Activated naive CD8-positive, alpha-beta T cell treated with anti-CD3 and anti-CD28 coated beads, Interleukin-2, amount 10 ng/mL, durations not matched to agents 7 days and 5 days (primary cell): ENCODE measurements at places on chromosomes 13 and 19. TPM values are rescaled to one million over a fixed set of nuclear protein-coding genes. Genes with fewer than 3 reads are reported as not detected.

ZGLP1 gene
- 3.9 TPM for total RNA-seq

TMEM143 gene
- total RNA-seq, result 26.1 TPM

NUCB1 gene
- total RNA-seq, result 203 TPM

POU4F1 gene
- total RNA-seq, result 0.19 TPM

INAFM1 gene
- total RNA-seq, result 14.2 TPM

FUT1 gene
- total RNA-seq, result 0.22 TPM

PLIN4 gene
- total RNA-seq, result 0.06 TPM

ZNF573 gene
- total RNA-seq, result 13.9 TPM

WDR62 gene
- total RNA-seq, result 24.9 TPM

ZSCAN4 gene
- not detected for total RNA-seq

TTC9B gene
- total RNA-seq, result not detected

DOCK9 gene
- total RNA-seq, result 102 TPM

DNA sequence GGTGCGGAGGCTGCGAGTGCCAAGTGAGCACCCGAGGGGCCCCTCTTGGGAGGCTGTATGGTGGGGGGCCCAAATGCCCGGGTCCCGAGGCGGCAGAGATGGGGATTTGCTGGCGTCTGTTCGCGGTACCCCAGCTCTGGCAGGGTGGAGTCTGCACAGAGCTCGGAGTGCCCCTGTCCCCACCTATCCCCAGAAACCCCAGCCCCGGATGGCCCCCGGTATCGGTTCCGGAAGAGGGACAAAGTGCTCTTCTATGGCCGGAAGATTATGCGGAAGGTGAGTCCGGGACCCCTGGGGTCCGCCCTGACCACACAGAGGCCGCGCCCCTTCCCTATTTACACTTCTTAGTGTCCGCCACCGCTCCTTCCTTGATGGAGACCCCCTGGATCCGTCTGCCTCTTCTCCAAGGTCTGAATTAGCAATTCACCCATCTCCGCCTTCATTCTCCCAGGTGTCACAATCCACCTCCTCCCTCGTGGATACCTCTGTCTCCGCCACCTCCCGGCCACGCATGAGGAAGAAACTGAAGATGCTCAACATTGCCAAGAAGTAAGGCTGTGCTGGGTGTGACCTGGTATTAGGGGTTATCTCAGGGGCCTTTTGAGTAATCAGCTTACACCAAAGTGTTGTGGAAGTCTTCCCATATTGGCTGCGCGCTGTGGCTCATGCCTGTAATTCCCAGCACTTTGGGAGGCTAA, 630 bp downstream of the PNPLA6 start:
- DNase-seq, result no peak

DNA sequence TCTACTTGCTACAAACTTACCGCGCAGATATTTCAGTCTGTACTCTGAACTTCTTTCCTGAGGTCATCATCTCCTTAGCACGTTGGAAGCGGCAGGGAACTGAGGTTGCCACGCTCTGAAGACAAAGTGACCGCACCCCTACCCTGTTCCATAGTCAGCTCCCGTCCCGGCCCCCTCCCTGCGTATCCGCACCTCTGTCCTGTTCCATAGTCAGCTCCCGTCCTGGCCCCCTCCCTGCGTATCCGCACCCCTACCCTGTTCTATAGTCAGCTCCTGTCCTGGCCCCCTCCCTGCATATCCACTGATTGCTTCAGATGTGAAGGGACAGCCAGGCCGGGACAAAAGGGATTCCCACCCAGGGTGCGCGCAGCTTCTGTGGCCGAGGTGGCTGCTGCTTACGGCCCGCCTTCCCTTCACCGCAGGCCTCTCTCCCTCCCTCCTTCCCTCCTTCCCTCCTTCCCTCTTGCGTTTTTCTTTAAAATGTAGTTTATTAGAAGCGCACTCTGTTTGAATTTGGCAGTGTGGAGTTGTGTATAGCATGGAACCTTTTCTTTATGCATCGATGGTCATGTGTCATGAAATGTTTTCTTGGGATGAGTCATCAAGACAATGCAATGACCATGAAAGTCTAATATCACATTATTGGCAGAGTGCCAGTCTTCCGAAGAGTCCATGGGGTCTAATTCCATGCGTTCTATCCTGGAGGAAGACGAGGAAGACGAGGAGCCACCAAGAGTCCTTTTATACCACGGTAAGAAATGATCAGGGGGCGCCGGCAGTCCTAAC, 21.9 kb upstream of the NDUFS7 start:
- no peak for DNase-seq

DNA sequence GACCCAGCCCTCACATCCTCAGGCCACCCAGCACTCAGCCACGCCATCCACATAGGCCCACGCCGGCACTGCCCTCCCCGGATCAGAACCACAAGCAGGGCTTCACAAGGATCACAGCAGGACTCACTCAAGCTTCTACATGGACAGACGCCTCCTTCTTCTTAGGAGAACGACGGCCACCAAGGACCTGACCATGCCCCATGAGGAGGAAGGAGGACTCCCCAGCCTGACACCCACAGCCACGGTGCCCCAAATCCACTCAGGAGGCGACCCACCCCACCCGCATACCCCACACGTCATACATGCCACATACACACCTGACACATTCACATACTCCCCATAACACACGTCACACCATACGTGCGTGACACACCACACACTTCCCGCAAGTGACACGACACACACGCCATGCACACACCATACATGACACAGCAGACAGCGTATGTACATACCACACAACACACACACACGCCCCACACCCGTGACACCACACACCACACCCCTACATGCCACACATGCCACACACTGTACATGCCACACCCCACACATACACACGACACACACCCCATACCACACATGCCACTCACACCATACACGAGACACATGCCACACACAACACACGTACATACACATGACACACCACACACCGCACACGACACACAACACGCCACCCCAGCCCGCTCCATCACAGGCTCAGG, 50.4 kb downstream of the MLLT1 start:
- no peak for DNase-seq

- no peak for DNase-seq
Measured at GRCh38 chr13:47875201-47875600, 125.9 kb downstream of the SUCLA2 start.

- no peak for DNase-seq
Measured at GRCh38 chr13:112685896-112686295, 3.9 kb upstream of the ATP11A start.

- no peak for DNase-seq
Measured at GRCh38 chr19:39661565-39661964, 5.9 kb downstream of the LGALS16 start.

GRCh38 chr19:53903055-53903680, 5.9 kb upstream of the CACNG7 start:
- no peak for DNase-seq

DNA sequence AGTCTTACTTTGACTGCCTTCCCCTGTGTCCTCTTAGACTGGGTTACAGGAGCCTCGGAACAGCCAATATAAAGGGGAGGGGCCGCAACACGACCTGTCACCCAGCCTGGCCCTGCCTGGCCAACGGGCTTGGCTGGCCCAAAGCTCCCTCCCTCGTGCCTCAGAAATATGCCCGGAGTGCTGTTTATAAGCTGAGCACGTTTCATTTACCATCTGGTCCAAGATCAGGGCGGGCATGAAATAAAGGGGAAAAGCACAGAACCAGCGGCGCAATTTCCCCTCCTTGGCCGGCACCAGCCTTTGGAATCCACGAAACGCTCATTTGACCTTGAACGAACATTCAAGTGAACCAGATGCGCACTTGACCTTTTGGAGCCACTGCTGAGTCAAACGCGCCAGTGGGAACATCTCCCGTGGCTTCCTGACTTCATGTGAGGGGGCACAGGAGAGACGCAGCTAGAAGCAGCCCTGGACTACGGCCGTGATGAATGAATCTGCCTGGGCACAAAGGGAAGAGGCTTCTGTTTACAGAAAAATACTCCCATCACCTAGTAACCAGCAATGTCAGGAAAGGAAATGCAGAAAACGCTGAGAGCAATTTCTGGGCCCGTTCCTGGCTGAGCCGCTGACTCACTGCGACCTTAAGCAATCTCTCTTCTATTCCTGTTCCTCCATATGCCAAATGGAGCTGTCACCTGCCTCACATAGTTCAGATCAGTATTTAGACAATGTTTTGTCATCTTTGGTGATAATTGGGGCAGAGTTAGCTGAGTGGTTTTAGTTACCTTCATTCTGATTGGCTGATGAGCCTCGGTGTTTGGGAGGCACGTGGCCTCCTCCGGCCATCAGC, 53.3 kb downstream of the RFX2 start:
- DNase-seq, result no peak

GRCh38 chr19:18279266-18279515, 2.2 kb downstream of the JUND start:
- no peak for DNase-seq

GRCh38 chr19:45419396-45419795, 4.3 kb downstream of the ERCC1 start:
- DNase-seq, result peak; percentile 51

DNA sequence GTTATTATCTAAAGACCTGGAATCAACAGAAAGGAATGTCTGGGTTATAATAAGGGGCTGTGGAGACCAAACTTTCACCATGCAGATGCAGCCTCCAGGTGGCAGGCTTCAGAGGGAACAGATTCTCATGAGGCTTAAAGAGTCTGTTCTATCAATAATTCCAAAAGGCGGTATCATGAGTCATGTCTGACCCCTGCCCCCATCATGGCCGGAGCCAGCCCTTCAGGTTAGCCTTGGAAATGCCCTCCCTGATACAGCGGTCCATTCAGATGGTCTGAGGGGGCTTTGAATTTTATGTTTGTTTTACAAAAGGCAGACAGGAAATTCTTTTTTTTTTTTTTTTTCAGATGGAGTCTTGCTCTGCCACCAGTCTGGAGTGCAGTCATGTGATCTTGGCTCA, 21.7 kb upstream of the LAMP1 start:
- DNase-seq, result peak; percentile 41

GRCh38 chr13:66826398-66826797, 403.7 kb downstream of the PCDH9 start:
- DNase-seq, result no peak

- no peak for DNase-seq
Measured at GRCh38 chr13:57302604-57303003, 135.6 kb downstream of the PRR20E start.

DNA sequence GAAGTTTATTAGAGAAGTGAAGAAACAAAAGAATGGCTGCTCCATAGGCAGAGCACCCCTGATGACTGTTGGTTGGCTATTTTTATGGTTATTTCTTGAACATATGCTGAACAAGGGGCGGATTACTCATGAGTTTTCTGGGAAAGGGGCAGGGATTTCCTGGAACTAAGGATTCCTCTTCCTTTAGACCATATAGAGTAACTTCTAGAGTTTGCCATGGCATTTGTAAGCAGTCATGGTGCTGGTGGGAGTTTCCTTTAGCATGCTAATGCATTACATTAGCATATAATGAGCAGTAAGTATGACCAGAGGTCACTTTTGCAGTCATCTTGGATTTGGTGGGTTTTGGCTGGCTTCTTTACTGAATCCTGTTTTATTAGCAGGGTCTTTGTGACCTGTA, 38.7 kb upstream of the PCDH8 start:
- DNase-seq, result no peak

- DNase-seq, result no peak
Measured at GRCh38 chr13:51811920-51812451, 8.0 kb upstream of the DHRS12 start.

DNA sequence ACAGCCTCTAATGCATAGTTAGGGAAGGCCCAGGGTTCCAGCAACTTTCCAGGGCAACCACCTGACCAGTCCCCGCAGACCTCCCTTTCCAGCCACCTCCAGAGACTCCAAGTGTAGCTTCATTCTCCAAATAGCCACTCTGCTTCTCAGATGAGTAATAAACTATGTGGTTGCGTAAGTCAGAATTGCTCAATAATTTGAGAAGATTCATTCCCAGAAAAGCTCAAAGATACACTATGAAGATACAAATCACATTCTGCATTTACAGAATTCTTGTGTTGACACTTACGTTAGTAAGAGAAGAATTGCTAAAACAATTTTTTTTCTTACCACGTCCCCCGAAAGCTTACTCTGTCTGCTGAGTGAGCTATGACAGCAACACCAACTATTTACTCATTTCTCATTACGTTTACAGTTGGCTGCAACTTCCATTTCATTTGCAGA, 8.2 kb upstream of the LATS2 start:
- no peak for DNase-seq

DNA sequence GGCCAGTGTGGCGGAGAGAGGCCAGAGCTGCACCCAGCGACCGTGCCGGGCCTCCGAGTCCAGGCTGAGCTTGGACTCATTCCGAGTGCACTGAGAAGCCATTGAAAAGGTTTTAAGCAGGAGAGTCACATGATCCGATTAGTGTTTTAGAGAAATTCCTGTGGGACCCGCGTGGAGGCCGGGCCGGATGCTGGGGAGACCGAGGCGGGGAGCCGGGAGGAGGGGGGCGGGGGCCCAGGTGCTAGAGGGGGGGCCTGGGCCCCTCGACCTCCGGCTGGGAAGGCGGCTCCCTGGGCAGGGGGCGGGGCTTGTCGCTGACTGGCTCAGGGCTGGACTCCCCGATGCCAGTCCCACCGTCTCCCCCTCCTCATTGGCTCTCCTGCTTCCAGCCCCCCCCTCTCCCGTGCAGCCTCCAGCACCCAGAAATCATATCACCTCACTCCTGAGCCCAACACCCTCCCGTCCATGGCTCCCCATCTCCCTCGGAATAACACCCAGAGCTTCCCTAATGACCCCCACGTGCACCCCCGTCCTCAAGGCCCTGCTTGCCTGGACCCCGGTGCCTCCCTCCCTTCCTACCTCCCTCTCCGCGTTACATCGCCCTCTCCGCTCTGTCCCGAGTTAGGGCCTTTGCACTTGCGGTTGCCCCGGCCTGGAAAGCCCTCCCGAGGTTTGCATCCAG, 5.2 kb upstream of the ZNF579 start:
- DNase-seq, result no peak

GRCh38 chr19:8117991-8118390, 31.4 kb downstream of the FBN3 start:
- DNase-seq, result no peak

DNA sequence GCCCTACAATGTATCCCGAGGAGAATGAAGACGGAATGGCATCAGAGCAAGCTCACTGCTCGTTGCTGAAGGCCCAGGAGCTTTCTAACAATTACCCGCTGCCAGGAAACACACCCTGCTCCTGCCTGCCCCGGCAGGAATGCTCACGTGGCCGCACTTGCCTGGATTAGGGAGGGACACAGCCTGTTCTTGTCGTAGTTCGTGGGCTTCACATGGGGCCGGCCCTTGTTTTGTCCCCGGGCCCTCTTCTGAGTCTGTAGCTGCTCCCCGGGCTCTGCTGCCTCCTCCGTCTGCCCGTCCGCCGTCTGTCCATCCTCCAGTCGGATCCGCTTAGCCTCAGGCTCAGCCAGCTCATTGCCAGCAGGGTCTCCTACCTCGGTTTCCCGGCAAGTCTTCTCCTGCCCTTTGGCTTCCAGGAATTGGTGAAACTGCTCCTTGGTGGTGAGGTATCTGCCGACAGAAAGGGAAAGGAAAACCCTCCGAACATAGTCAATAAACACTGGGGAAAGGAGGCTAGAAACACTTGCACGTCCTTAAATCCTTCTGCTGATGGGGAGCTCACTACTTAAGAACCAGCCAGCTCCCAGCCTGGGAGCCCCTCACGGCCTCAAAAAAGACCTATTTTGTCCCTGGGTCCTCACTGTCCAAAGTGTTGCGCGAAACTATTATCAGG, 941 bp downstream of the DUS3L start:
- no peak for DNase-seq

GRCh38 chr13:31955741-31956140, 75.8 kb upstream of the FRY start:
- DNase-seq, result no peak

GRCh38 chr19:46251416-46251815, 21.9 kb downstream of the IGFL1 start:
- DNase-seq, result no peak

GRCh38 chr13:98228661-98229341, 51.7 kb upstream of the RNF113B start:
- no peak for DNase-seq

- no peak for DNase-seq
Measured at GRCh38 chr19:7730286-7731217, 1.4 kb downstream of the CLEC4G start.
